ENCODE measurements at places on chromosomes 1 and 21.
A peak's percentile ranks its signal among the peaks of the same experiment; 100 is the strongest.

DNA sequence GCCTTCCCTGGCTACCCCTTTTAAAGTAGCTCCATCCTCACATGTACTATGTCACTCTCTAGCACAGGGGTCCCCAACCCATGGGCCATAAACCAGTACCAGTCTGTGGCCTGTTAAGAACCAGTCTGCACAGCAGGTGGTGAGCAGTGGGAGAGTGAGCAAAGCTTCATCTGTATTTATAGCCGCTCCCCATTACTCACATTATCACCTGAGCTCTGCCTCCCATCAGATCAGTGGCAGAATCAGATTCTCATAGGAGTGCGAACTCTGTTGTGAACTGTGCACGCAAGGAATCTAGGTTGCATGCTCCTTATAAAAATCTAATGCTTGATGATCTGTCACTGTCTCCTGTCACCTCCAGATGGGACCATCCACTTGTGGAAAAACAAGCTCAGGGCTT, 116.6 kb upstream of the FOXD3 start:
- no peak for DNase-seq

- DNase-seq: peak; percentile 15
These were observed 48.4 kb downstream of the SLAMF6 start for GRCh38 chr1:160474392-160475242.

DNA sequence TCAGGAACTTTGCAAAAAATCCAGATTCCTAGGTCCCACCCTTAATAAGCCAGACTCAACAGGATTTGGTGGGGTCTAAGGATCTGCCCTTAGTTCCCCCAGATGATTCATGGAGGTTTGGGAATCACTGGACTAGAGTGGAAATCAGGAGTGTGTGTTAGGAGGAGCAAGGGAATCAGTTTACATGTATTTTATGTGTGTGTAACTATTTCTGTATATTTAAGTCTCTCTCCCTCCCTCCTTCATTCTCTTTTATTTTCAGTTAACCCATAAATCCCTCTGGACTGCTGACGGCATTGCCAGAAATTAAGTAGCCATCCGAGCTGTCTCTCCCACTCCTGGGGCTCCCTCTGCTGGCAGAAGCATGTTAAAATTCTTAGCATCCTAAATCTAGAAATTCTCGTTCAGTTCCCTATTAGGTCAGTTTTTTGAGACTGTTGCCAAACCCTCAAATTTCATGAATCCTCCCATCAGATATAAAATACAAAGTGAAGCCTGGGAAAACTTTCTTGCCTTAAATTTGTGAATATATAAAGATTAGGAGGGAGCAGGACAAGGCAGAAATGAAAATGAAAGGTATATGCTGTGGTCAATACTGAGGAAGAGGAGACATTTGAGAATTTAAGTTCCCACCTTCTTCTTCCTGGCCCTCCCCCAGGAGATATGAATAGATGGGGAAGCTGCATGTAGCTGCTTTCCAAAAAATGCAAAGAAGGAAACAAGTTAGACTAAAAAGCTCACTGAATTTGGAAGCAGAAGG, 11.7 kb upstream of the HSD11B1 start:
- peak; percentile 75 for DNase-seq

GRCh38 chr1:115144176-115144575, 54.9 kb upstream of the TSPAN2 start:
- DNase-seq: no peak

GRCh38 chr1:11184973-11185372, 4.2 kb upstream of the ANGPTL7 start:
- DNase-seq: no peak

- DNase-seq: no peak
These were observed 131.0 kb downstream of the XPR1 start for GRCh38 chr1:180762796-180763195.

DNA sequence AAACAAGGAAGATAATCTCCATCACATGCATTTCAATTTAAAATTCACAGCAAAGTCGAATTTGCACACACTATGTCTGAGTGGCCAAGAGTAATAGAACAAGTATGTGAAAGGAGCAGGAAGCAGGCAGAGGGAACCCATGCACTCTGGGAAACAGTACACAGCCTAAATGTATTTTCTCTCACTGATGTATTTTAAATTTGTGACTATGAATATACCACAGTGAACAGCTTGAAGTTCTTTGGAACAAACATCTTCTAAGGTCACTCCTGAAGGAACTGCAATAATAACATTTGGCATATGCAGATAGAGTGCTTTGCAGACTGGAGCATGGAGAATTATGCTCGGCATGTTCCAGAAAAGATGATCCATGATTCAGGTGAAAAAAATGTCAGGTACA, 223.1 kb upstream of the PKN2 start:
- DNase-seq: no peak

All from inflammatory macrophage treated with lipopolysaccharide for 1 hour (primary cell).